Stimulated activated CD4-positive, alpha-beta T cell treated with anti-CD3 and anti-CD28 coated beads, TNF-alpha, amount 100 ng/mL, for 24 hours (primary cell): ENCODE measurements at places on chromosomes 1 and 21.

DNA sequence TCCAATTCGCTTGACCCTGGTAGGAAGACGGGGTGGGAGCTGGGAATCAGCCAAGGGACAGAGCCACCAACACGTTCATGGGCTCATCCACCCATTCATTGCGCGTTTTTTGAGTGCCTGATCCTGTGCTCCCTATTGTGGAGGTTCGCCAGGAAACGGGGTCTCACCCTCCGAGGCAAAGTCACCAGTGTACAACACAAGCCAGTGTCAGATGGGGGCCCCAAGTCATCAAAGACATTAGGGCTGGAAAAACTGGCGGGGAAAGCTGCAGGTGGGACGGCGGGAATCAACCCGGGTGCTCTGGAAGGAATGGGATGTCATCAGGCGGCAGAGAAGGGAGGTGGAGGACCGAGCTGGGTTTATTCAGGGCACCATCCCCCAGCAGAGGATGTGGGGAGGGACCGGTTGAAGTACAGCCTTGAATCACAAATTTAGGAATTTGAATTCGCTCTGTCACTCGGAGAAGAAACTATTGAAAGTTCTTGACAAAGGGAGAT, 667 bp upstream of the NID1 start:
- DNase-seq = no peak

- peak; percentile 3 for DNase-seq
Observed at GRCh38 chr1:233281711-233282581, 13.6 kb downstream of the PCNX2 start.

DNA sequence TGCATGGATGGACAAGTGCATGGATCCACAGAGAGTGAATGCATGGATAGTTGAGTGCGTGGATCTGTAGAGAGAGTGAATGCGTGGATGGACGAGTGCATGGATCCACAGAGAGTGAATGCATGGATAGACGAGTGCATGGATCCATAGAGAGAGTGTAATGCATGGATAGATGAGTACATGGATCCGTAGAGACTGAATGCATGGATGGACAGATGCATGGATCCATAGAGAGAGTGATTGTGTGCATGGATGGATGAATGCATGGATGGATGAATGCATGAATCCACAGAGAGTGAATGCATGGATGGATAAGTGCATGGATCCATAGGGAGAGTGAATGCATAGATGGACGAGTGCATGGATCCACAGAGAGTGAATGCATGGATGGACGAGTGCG, 153.8 kb downstream of the PCBP3 start:
- DNase-seq = no peak

DNA sequence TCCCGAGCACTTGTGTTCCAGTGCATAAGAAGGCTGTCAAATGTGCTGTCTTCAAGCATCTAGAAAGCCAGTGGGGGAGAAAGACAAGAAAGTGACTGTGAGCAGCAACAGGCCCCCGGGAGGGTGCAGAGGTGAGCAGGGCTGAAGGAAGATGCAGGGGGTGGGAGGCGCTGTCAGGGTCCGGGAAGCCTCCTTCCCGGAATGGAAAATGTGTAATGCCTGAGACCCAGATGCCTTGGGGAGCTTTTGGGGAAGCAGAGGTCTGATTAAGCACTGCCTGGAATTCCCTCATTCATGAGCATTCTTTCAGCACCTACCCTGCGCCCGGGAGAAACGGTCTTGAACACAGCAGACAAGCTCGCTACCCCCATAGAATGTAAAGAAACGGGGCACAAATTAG, 1.3 kb downstream of the NPHP4 start:
- no peak for DNase-seq

DNA sequence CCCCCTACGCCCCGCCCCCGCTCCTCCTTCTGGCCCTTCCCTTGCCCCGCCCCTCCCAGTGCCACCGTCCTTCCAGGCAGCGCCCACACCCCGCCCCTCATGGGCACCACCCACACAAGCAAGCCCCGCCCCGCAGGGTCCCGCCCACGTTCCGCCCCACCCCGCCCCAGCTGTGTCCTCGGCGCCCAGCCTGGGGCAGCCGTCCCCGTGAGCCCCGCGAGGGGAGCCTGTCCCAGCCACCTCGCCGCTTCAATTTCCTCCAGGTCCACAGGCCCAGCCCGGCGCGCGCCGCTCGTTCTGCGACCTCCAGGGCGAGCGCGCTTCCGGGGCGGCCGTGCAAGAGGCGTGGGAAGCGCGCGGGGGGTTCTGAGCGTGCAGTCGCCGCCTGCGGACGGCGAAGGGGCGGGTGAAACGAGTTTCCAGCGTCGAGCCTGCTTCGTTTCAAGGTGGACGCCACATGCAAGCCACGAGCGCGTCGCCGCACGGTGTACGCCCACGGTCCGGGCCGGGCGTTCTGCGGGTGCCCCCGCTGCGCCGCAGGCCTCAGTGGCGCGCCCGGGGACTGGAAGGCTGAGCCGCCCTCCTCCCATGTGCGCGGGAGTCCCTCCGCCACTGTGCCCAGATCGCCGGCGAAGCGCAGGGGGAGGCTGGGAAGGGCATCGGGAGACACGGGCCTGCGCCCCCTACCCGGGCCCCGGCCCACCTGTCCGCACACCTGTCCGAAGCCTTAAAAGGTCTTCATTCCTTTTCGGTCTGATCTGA, 10.8 kb upstream of the FAAP20 start:
- DNase-seq = peak; percentile 83

DNA sequence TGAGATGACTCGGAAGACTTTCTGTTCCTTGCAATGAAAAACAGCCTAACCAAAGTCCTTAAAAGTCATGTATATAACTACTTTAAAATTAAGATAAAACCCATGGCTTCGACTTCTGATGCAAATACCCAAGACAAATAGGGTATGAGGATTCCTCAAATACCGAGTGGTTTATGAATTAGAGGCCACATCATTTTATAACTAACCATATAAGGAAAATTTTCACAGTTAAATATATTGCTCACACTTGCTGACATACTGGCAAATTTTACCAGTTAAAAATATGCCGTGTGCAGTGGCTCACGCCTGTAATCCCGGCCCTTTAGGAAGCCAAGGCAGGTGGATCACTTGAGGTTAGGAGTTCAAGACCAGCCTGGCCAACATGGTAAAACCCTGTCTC, 5.4 kb downstream of the RERE start:
- no peak for DNase-seq

DNA sequence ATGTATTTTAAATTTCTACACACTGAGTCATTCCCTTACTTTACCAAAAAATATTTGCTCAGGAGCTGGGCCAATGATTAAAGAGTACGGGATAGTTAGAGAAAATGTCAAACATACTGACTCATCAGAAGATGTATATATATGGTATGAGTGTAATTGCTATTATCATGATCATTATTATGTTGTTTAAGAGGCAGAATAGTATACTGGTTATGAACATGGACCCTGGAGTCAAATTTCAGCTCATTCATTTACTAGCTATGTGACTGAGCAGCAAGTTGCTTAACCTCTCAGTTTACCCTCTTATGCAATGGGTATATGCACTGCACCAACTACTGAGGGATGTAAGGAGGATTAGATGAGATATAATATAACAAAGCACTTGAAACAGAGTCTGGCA, 41.2 kb upstream of the USH2A start:
- no peak for DNase-seq

GRCh38 chr1:227740401-227740960, 5.2 kb downstream of the SNAP47 start:
- DNase-seq = no peak

DNA sequence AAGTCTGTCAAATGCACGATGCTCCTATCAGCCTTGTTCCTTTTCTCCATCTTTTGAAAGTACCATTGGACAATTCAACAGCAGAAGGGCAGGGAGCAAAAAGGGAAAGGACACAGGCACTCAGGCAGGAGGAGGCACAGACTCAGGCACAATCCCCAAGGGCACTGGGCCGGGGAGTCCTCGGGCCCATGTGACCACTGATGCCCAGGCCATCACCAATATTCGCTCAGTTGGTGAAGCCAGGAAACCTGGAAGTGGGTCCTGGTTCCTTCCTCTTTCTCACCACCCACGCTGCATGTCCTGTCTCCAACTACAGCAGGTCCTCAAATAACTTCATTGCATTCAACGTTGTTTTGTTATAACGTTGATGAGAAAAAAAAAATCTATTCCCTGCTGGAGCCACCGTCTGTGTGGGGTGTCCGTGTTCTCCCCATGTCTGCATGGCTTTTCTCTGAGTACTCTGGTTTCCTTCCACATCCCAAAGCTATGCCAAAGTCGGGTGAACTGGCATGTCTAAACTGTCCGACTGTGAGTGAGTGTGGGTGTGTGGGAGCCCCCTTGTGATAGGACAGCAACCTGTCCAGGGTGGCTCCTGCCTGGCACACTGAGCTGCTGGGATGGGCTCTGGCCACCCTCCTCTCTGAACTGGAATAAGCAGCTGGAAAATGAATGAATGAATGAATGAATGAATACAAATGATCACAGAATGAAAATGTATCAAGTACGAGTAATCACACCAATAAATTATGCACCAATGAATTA, 12.5 kb downstream of the NID1 start:
- DNase-seq = no peak

DNA sequence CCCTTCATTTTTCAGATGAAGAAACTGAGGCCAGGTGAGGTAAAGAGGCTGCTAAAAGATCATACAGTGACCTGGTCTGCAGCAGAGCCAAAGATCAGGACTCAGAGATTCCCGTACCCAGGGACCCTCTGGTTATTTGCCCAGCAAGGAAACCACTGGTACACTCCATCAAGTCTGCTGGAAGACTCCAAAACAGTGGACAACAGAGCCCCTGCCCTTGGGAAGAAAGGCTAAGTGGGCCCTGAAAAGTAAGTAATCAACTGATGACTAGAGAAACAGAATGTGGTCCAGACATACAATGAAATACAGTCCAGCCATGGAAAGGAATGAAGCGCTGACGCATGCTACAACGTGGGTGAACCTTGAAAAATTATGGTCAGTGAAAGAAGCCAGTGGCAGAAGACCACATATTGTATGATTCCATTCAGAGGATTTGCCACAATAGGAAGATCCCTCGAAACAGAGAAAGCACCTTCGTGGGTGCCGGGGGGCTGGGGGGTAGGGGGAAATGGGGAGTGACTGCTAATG, 106.4 kb downstream of the ETS2 start:
- no peak for DNase-seq

DNA sequence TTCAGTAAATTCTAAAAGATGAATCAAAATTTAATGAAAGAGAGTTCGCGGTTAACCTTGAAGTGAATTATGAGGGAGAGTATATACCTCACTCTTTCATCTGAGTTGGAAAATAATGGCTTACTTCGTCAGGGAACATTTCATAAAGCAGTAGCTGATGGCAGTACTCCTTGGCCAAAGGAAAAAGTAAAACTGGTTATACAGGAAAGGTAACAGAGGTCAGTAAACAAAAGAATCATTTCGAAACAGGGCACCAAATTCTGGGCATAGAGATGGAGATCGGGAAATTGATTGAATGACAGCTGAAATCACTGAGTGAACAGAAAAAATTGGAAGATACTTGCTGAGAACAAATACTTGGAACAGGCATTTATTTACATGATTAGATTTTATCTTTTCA, 199.0 kb downstream of the OLFM3 start:
- DNase-seq = no peak

- no peak for DNase-seq
Observed at GRCh38 chr21:27519361-27519760, 552.5 kb upstream of the ADAMTS5 start.

DNA sequence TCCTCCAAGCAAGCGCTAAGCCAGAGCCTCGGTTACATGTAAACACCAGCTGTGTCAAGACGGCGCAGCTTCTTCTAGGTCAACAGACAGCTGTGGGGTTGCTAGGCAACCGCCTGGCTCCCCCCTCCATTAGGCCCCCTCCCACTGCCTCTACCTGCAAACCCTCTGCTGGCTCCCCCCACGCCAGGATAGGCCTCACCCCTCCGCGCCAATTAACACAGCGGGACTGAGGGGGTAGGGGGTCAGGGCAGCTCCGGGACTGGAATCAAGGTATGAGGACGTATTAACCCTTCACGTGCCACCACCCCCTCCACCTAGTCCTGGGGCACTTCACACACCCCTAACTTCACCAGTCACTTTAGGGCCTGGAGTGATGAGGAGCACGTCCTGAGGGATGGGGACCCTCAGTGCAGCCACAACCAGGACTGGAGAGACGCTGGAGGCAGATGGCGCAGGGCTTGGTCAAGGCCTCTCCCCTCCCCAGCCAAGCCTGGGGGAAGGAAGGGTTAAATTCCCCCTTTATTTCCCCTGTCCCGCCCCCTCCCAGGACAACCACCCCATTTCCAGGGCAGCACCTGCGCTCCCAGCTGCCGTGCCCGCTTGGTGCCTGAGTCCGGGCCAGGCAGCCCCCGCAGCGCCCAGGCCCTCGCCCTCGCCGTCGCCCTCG, 37.4 kb upstream of the WASF2 start:
- DNase-seq = no peak

GRCh38 chr1:29793101-29793546, 556.8 kb downstream of the PTPRU start:
- DNase-seq = peak; percentile 22

DNA sequence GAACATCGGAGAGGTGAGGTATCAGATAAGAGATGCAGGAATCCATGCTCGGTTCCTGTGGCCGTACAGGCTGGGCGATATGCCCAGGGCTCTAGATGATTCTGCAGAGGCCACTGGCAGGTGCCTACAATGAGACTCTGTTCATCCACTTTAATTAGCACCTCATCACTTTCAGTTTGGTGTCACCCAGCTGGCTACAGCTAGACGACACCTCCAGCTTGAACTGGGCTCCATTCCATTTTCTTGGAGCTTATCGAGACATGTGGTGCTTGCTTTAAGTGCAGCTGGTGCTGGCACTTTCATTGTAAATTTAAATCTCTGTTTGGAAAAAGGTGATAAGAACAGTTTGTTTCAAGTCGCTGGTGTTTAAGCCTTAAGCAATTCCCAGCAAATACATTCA, 322.5 kb upstream of the ADGRL2 start:
- no peak for DNase-seq

DNA sequence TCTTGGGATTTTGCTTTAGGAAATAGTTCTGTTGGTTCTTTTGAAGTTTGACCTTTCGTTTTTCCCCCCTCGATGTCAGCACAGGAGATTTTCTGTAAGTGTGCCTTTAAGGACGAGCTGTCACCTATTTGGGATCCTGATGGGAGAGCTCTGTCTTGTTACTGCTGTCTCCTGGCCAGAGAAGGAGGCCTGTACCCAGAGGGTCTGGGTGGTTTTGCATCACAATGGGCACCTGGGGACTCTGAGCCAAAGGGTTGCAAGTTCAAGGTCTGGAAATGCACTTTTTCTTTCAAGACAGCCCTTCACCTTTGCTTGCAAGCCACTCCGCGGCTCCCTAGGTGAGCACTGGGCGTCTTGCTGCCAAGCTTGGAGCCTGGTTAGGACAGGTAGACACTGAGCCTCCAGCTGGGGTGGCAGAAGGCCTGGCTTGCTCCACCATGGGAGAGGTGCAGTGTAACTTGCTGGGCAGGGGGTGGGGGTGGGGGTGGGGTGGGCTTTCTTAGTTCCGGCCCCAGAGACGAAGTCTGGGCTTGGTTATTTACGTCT, 2.9 kb downstream of the AJAP1 start:
- DNase-seq = no peak
